Panc1 (cell line): ENCODE measurements at places on chromosomes 3 and 15. TPM values are rescaled to one million over a fixed set of nuclear protein-coding genes. Genes with fewer than 3 reads are reported as not detected.

ITIH3 gene
- 0.67 TPM for total RNA-seq

SCN11A gene
- total RNA-seq, result not detected

IL16 gene
- 1.0 TPM for total RNA-seq

NCEH1 gene
- total RNA-seq, result 73.0 TPM

DUOXA2 gene
- total RNA-seq, result not detected

ALDH1A2 gene
- total RNA-seq, result 0.98 TPM

OR5K2 gene
- total RNA-seq, result not detected

ETFA gene
- total RNA-seq, result 159 TPM

HTR3E gene
- total RNA-seq, result not detected

RASGRP1 gene
- total RNA-seq, result 0.51 TPM

PRC1 gene
- total RNA-seq, result 228 TPM

BCHE gene
- total RNA-seq, result 1.5 TPM

RAMAC gene
- total RNA-seq, result 32.0 TPM

STAC gene
- 18.8 TPM for total RNA-seq

CFAP161 gene
- 2.7 TPM for total RNA-seq

SPATA12 gene
- 0.10 TPM for total RNA-seq
